T-cell (primary cell): ENCODE measurements at places on chromosomes 5 and 9.

- DNase-seq = no peak
These were observed 981.7 kb downstream of the NR2F1-AS1 start for GRCh38 chr5:92599217-92599810.

DNA sequence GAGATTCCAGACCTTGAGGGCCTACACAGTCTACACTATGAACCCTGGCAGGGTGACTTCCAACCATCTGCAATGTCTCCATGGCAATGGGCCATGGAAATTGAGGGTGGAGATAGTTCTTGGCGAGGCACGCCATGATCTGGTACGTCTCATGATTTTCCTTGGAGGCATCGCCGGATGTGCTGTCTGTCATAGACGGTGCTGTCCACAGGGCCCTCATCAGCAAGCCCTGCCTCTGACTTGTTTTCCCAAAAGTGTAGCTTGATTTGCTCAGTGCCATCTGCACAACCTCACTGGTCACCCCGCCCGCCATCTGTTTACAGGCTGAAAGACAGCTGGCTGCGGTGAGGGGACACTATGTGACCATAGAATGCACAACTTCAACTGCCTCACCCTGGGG lies 73.5 kb downstream of the BOD1 start:
- DNase-seq = no peak

DNA sequence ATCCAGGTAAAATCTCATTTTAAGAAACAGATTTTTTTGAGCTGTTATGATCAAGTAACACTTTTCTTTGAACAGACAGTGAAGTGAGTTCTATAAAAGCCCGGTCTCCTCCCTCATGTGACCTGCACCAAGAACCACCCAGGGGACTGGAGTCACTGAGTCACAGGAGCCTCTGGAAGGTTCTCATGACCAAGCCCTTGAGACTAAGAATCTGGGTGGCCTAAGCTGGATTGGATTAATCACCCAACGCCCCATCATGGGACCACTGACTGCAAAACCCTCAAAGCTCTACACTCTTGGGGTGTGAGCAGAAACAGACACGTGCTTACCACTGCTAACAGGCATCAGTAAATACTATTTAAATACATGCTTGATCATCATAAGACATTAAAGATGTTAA lies 48.4 kb downstream of the SECISBP2 start:
- DNase-seq = no peak

DNA sequence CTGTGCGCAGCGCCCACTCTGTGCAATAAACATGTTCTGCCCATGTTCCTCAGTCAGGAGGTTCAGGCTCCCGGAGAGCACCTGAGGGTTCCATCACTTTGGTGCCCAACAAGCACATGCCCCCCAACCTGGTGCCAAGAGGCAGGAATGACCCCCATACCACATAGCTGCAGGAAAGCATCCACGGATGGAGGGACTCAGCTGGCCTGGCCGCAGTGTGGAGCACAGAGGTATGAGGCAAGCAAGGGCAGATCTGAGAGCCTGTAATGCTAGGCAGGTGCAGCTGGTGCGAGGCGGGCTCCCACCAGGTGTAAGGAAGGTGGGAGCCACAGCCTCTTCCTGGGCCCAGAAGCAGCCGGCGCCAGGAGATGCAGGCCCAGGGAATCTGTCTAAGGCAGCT lies 4.3 kb upstream of the MRNIP start:
- no peak for DNase-seq

DNA sequence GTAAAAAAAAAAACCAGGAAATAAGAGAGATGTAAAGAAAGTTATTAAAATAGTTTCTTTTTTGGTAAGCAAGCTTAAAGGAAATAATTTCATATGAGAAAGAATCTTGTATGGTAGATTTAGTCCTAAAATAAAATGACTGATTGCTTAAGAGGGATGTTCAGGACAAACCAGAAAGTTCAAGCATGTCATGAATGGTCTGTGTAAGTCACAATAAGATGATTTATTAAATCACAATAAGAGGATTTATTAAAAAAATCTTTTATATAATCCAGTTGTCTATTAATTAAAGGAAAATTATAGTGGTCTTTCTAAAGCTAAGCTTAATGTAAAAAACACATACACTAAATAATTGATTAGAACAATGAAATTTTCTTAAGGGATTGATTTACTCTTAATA lies 91.8 kb upstream of the OR13F1 start:
- DNase-seq = no peak
